ENCODE measurements at places on chromosomes 4 and X.
A peak's percentile ranks its signal among the peaks of the same experiment; 100 is the strongest.

DNA sequence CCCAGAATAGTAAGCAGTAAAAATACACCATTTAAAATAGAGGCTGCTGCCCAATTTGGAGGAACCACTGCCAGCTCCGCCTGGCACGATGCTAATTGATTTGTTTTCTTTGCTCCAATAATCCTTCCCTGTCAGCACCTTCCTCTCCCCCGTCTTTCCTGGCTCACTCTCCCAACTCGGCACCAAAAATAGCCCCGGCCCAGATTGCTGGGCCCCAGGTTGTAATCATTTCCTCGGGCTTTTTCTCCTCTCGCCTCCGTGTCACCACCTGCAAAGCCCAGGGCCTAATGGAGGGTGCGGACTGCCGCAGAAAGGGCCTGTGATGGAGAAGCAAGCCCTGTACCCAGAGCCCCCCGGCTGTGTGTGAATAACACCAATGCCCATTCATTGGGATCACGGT, 197.6 kb upstream of the PSAPL1 start:
- no peak for DNase-seq

DNA sequence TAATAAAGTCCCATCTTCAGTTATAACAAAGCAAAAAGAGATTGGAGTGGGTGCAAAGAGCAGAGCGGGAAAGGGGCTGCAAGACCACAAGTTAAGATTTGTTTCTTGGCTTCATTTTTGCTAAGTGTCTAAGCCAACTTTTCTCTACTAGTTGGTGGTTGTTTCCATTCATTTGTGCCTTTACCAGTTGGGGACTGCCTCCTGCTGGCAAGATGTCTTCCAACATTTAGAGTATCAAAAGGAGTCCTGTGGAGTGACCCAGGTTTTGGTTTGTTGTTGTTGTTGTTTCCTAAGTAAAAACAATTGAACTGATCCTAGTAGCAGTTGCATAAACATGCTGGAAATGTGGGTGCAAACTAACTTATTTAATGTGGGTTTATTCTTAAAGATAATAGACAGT, 121.1 kb downstream of the SPATA18 start:
- no peak for DNase-seq

- peak; percentile 60 for DNase-seq
These were observed at the start of gene MID1IP1 for GRCh38 chrX:38800981-38801845. TSS of gene MID1IP1 (plus strand) at chrX:38801459. CDS start at chrX:38804947, 3,488 bp downstream.

DNA sequence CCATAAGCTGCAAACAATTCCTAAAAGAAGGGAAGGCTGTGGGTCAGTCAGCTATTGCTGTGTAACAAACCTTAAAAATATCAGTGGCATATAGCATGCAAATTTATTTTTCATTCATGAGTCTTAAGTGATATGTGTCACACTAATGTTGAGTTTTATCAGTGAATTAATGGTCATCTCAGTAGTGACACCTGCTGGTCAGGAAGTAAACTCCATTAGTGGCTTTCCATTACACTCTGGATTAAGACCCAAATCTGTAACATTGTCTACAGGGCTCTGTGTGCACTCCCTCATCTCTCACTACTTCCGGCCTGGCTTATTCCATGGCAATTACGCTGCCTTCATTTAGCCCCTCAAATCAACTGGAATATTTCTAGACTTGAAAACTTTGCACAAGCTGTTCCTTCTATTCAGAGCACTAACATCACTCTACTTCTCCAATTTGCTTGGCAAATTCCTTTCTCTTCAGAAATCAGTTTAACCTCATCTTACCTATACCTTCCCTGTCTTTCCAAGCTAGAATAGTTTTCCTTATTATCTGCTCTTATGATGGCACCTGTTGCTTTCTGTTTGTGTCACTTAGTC, 217.3 kb upstream of the TAPT1 start:
- no peak for DNase-seq

GRCh38 chrX:131271274-131271673, 17.8 kb downstream of the IGSF1 start:
- DNase-seq, result no peak

- no peak for DNase-seq
These were observed 947 bp upstream of the RPL10 start for GRCh38 chrX:154396973-154397887.

DNA sequence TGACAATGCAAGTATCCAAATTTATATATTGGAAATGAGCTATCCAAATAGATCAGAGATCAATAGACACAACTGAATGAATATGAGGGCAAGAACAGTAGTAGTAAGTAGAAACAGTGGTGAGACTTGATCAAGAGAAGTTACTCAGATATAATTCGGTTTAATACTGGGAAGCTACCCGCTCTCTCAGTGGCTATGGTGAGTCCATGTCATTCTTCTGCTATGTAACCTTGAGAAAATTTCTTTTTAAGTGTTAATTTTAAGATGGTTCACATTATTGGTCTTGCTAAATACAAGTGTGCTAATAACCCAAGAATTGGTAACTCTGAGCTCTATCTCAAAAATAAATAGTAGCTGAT, 53.6 kb downstream of the LEF1 start:
- DNase-seq, result no peak

- DNase-seq, result no peak
These were observed 82.9 kb downstream of the LAS1L start for GRCh38 chrX:65451663-65452062.
